ENCODE measurements at places on chromosomes 12 and 14. TPM values are rescaled to one million over a fixed set of nuclear protein-coding genes. Genes with fewer than 3 reads are reported as not detected.

DNA sequence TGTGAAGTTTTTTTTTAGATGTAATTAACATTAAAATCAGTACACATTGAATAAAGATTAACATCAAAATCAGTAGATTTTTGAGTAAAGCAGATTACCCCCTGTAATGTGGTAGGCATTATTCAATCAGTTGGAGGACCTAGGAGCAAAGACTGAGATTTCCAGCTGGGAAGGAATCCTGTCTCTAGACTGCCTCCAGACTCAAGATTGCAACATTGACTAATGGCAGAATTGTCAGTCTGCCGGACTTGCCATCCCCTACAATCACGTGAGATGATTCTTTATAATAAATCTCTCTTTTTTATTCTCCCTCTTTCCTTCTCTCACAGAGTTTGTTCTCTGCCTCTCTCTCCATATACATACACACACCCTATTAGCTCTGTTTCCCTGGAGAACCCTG, 51.4 kb upstream of the SLC6A15 start:
- H3K4me3 ChIP-seq = no peak overlapping the region
- DNase-seq = no peak
- no peaks in the 10 kb centered on the region for H3K27me3 ChIP-seq
- no peaks in the 10 kb centered on the region for H3K36me3 ChIP-seq
- H3K27ac ChIP-seq = no peak overlapping the region

- no peaks in the 10 kb centered on the region for H3K36me3 ChIP-seq
- DNase-seq = no peak
- H3K27ac ChIP-seq = no peak overlapping the region
- peaks cover 9% of the 10 kb centered on the region for H3K4me1 ChIP-seq
These were observed 5.5 kb downstream of the SLC38A6 start for GRCh38 chr14:60986500-60986899.

DNA sequence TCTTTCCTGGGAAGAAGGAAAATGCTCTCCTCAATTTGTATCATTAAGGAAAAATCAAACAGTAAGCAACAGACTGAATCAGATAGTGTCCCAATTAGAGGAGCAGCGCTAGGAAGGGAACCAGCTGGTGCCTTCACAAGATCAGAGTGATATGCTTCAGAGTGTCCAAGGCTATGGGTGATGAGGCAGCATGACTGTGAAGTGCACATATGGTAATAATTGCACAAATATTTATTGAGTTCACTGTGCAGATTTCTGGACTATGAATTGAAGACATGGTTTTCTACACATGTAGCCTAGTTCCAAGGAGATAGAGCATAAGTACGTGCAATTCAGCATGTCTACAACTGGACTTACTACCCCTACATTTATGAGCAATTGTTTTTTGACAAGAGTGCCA, 78.8 kb upstream of the EVL start:
- H3K4me3 ChIP-seq = no peak overlapping the region
- H3K27ac ChIP-seq = no peak overlapping the region
- no peaks in the 10 kb centered on the region for H3K36me3 ChIP-seq
- H3K4me1 ChIP-seq = peaks cover 19% of the 10 kb centered on the region

GRCh38 chr12:132075026-132075713, 68.9 kb downstream of the DDX51 start:
- no peaks in the 10 kb centered on the region for H3K27me3 ChIP-seq
- H3K27ac ChIP-seq = no peak overlapping the region
- DNase-seq = no peak
- H3K4me3 ChIP-seq = no peak overlapping the region
- H3K36me3 ChIP-seq = no peaks in the 10 kb centered on the region

DNA sequence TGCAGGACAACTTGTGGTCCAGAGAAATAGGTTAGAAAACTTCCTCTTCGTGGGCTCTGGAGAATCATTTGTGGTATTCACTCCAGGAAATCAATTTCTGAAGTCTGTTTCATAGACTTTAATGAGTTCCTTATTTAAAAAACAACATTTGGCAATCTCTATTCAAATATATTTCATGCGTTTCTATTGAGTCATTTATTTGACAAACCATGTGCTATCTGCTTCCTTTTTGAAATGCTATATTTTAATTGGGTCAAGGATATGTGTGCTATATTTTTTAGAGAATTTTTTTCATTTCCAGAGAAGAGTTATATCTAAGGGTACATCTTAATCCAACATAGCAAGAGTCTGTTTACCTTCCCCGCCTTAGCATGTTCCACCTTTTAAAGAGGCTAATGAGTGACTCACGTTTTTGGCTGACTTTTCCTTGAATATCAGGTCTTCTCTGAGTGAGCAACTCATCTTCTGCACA, 252.4 kb upstream of the EGLN3 start:
- H3K36me3 ChIP-seq = no peaks in the 10 kb centered on the region
- H3K27ac ChIP-seq = no peak overlapping the region
- DNase-seq = no peak
- no peaks in the 10 kb centered on the region for H3K4me1 ChIP-seq
- no peaks in the 10 kb centered on the region for H3K27me3 ChIP-seq

GRCh38 chr12:63090716-63091115, 60.3 kb downstream of the AVPR1A start:
- no peak overlapping the region for H3K27ac ChIP-seq
- no peak overlapping the region for H3K4me3 ChIP-seq
- no peaks in the 10 kb centered on the region for H3K36me3 ChIP-seq

- no peak overlapping the region for H3K4me3 ChIP-seq
- H3K4me1 ChIP-seq = no peaks in the 10 kb centered on the region
- no peak for DNase-seq
- no peaks in the 10 kb centered on the region for H3K27me3 ChIP-seq
- H3K27ac ChIP-seq = no peak overlapping the region
- H3K36me3 ChIP-seq = no peaks in the 10 kb centered on the region
These were observed 49.5 kb downstream of the CLMN start for GRCh38 chr14:95270203-95270602.

- H3K27me3 ChIP-seq = peaks cover 10% of the 10 kb centered on the region
- peak; percentile 49 for DNase-seq
- H3K4me1 ChIP-seq = peaks cover 42% of the 10 kb centered on the region
These were observed 4.2 kb downstream of the HSPB8 start for GRCh38 chr12:119182701-119183493.

DNA sequence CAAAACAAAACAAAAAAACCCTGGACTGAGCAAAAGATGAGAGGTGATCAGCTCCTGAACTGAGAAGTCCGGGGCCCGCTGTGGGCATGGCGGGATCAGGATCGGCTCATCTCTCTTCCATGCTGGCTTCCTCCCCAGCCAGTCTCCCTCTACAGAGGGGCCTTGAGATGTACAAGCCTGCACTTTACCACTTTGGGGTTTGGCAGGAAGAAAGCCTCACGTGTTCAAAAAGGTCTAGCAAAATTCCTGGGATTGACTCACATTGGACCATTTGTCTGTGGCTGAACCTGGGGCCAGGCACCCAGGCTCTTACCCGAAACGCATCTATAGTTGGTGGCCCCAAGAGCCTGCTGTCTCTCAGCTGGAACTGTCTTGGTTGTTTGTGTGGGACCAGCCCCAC, 89.0 kb downstream of the SLC24A4 start:
- H3K4me1 ChIP-seq = peaks cover 64% of the 10 kb centered on the region
- no peaks in the 10 kb centered on the region for H3K36me3 ChIP-seq

DNA sequence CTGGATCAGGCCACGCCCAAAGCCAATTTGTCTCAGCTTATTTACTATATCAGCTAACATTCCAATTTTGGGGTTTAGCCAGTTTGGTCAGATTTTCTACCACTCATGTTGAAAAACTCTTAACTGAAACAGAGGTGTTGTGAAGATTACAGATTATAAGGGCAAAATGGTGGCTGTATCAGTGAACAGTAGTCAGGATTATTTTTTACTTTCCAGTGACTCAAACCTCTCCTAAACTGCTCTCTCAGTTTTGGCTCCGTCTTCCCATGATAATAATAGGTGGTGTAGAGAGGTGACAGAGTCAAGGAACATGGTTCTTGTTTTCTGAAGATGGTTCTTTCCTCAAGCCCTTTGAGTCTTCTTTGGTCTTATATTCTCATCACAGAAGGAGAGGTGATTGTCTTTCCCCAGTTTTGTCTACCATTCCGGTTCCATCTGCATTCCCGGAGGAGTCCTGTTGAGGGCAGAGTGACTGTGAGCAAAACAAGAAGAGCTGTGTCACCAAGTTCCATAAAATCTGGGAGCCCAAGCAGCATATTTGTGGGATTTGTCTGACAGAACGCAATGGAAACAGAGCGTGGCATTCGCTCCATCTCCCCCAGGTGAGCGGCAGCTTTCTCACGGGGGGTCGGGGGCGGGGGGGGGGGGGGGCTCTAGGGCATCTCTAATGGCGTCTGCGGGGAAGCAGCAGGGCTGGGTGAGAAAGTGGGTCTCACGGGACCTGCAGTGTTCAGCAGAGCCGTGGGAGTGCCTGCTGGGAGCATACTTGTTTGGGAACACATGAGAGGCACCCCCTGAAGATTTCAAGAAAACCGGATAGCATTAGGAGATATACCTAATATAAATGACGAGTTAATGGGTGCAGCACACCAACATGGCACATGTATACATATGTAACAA, 59.1 kb downstream of the TBC1D30 start:
- H3K4me1 ChIP-seq = no peaks in the 10 kb centered on the region
- no peaks in the 10 kb centered on the region for H3K36me3 ChIP-seq
- H3K27ac ChIP-seq = no peak overlapping the region
- H3K27me3 ChIP-seq = no peaks in the 10 kb centered on the region
- DNase-seq = no peak

DNA sequence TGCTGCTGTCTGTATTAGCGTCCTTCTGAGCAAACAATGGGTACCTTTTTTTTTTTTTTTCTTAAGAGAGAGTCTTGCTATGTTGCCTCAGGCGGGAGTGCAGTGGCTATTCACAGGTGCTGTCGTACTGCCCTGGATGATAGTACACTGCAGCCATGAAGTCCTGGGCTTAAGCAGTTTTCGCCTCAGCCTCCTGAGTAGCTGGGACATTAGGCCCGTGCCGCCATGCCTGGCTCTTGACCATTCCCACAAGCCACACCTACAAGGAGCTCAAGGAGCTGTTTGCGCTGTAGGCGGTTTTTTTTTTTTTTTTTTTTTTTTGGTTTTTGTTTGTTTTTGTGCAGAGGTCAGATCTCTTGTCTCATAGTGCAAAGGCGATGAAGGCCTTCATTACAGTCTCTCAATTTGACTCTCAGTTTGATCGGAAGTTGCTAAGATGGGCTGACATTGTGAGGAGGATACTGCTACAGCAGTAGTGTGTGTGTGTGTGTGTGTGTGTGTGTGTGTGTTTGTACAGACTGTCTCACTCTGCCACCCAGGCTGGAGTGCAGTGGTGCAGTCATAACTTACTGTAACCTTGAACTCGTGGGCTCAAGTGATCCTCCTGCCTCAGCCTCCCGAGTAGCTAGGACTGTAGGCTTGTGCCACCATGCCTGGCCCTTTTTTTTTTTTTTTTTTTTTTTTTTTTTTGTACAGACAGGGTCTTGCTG, 34.2 kb downstream of the TRAF3 start:
- no peak overlapping the region for H3K27ac ChIP-seq
- H3K4me3 ChIP-seq = no peak overlapping the region
- H3K4me1 ChIP-seq = no peaks in the 10 kb centered on the region
- no peaks in the 10 kb centered on the region for H3K36me3 ChIP-seq
- no peaks in the 10 kb centered on the region for H3K27me3 ChIP-seq

DNA sequence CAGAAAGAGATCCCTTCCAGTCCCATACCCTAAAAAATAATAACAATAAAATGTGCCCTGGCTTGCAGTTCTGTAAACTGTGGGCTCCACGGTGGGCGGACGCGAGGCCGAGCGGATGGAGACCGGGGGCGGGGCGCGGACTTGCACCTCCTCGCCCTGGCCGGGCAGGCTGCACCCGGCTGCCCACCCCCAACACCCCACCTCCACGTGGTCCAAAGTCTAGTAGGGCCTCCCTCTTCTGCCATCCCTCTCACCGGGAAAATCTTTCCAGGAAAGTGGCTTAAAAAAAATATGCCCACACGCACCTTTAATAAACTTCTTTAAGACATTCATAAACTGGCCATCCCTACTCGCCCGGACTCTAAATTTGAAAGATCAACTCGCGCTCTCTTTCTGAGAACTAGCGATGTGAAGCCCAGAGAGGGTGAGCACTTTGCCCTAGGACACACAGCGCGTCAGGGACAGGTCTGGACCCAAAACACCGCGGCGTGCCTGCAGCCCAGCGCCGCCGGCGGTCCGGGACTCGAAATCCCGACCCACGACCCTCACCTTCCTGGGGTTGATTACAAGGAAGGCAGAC, 1.9 kb upstream of the BCL11B start:
- no peaks in the 10 kb centered on the region for H3K36me3 ChIP-seq
- H3K27me3 ChIP-seq = peaks cover 100% of the 10 kb centered on the region
- H3K4me3 ChIP-seq = peak overlapping the region; percentile 19
- DNase-seq = peak; percentile 73
- no peak overlapping the region for H3K27ac ChIP-seq

GRCh38 chr14:99524804-99525698, 43.8 kb downstream of the CCNK start:
- peak; percentile 62 for DNase-seq
- H3K4me3 ChIP-seq = no peak overlapping the region
- H3K27me3 ChIP-seq = no peaks in the 10 kb centered on the region
- no peaks in the 10 kb centered on the region for H3K36me3 ChIP-seq
- peak overlapping the region; percentile 40 for H3K27ac ChIP-seq
- peaks cover 34% of the 10 kb centered on the region for H3K4me1 ChIP-seq

- H3K27ac ChIP-seq = no peak overlapping the region
- H3K4me1 ChIP-seq = no peaks in the 10 kb centered on the region
- no peak overlapping the region for H3K4me3 ChIP-seq
- H3K36me3 ChIP-seq = no peaks in the 10 kb centered on the region
These were observed 296.0 kb downstream of the PCNX1 start for GRCh38 chr14:71203306-71203705.

DNA sequence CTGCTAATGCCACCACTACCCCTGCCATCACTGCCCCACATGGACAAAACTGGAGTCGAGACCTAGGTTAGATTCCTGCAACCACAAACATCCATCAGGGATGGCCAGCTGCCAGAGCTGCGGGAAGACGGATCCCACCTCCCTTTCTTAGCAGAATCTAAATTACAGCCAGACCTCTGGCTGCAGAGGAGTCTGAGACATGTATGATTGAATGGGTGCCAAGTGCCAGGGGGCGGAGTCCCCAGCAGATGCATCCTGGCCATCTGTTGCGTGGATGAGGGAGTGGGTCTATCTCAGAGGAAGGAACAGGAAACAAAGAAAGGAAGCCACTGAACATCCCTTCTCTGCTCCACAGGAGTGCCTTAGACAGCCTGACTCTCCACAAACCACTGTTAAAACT, 7.1 kb upstream of the OAS2 start:
- no peaks in the 10 kb centered on the region for H3K27me3 ChIP-seq
- H3K4me3 ChIP-seq = no peak overlapping the region
- H3K27ac ChIP-seq = peak overlapping the region; percentile 2
- H3K4me1 ChIP-seq = peaks cover 3% of the 10 kb centered on the region

GRCh38 chr14:42111355-42111754, 504.7 kb downstream of the LRFN5 start:
- no peak overlapping the region for H3K4me3 ChIP-seq
- no peaks in the 10 kb centered on the region for H3K27me3 ChIP-seq
- DNase-seq = no peak

ZNF385A gene
- 9.2 TPM for polyA plus RNA-seq

GPR135 gene
- 6.0 TPM for polyA plus RNA-seq

PMCH gene
- polyA plus RNA-seq = 0.50 TPM

SNRPF gene
- polyA plus RNA-seq = 83.5 TPM

PLEKHD1 gene
- polyA plus RNA-seq = 0.30 TPM

ARG2 gene
- polyA plus RNA-seq = 2.1 TPM

ARHGAP9 gene
- 4.8 TPM for polyA plus RNA-seq

Data from left lung (tissue), 14 donors.